ENCODE measurements at places on chromosomes 5 and 9.

DNA sequence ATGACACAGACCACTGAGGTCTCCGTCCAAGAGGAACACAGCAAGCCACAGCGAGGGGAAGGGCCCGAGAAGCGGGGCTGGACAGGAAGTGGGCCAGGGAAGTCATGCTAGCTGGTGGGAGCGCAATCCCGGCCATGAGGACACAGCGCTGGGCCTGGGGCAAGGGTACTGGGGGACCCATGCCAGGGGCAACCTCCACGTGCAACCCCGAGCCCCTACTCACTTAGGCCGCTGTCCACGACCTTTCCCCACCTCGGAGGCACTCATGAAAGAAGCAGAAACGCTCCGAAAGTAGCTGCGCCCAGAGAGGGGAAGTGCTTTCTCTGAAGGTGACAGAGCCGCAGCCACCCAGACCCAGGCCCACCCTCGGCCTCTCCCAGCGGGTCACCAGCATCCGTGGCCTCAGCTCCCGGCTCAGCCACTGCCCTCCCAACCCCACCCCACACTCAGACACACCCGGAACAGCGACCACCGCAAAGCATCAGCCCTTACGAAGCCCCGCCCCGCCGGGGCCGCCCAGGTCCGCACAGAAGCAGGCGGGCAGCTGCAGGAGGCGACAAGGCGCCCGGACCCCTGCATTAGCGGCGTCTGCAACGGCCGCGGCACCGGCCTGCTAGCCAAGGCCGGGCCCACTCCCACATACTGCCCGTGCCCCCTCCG lies 782 bp downstream of the BICD2 start:
- DNase-seq = no peak

- no peak for DNase-seq
Observed at GRCh38 chr5:172721455-172722326, 49.3 kb downstream of the DUSP1 start.

DNA sequence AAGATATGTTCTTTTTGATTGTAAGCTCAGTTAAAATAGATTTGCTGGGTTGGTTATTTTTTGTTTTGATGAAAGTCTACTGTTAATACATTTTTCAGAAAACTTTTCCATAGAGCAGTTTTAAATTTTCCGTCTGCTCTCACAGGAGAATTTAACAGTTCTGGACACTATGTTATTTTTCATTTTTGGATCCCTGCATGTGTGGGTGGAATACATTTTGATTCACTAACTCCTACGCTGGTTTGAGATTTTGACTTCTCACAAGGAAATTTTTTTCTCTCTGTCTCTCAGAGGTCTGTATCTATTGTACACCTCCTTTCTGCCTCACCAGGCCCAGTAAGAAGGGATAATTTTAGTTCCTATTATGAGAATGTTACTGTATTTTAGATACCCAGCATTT lies 502.4 kb downstream of the CDH10 start:
- DNase-seq = no peak

DNA sequence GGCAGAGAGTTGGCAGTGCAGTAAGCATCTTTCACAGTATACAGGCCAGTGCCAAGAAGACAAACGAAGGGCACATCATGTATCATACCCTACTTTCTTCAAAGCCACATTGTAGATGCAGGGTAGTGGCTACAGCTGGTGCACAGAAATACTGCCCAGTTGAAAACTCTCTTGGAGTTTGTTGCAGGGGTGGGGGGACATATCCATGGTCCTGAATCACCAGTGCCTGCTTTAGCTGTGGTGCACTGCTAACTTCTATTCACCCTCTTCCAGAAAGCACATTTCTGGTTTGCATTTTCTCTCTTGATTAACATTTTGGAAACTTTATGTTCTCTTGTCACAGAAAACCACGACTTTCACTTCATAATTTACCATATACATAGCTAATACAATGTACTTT lies 196.6 kb downstream of the PAPPA start:
- DNase-seq = no peak

DNA sequence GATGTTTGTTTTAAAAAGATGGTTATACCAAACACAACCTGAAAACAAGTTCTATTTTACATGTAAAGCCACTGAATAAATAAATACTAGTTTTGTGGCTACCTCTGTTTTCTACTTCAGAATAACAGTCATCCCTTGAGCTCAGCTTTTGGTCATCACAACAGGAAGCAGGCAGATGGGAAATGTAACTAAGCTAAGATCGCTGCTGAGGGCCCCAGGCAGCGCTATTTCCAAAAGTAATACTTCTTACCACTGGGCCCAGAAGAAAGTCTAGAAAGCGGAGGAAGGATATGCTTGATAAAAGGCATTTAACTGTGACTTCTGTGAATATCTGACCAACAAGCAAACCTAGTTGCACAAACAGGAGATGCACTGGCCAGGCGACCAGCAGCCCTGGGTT lies 61.4 kb downstream of the SERINC5 start:
- no peak for DNase-seq

DNA sequence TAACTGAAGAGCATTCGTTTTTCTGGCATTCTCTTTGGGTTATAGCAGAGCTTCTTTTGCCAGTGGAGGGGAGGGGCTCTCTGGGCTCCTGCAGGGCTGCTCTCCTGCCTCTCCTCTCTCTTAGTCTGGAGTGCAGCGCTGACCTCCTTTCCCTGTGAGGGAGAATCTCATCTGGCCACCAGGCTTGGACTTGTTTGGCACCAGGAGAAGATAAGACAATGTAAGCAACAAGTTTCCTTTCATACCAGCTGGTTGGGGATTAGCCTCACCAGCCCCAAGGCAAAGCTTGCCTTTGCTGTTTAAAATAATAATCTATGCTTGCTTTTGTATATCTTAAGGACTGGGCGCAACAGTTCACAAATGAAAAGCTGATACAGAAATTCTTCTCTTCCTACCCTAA lies 196.4 kb downstream of the TLE4 start:
- no peak for DNase-seq

GRCh38 chr5:77761606-77762005 lies 14.5 kb downstream of the TBCA start:
- DNase-seq = no peak

GRCh38 chr9:96071076-96071814 lies 195.8 kb downstream of the ERCC6L2 start:
- no peak for DNase-seq

GRCh38 chr5:147400126-147400809 lies 109.6 kb downstream of the DPYSL3 start:
- DNase-seq = no peak

DNA sequence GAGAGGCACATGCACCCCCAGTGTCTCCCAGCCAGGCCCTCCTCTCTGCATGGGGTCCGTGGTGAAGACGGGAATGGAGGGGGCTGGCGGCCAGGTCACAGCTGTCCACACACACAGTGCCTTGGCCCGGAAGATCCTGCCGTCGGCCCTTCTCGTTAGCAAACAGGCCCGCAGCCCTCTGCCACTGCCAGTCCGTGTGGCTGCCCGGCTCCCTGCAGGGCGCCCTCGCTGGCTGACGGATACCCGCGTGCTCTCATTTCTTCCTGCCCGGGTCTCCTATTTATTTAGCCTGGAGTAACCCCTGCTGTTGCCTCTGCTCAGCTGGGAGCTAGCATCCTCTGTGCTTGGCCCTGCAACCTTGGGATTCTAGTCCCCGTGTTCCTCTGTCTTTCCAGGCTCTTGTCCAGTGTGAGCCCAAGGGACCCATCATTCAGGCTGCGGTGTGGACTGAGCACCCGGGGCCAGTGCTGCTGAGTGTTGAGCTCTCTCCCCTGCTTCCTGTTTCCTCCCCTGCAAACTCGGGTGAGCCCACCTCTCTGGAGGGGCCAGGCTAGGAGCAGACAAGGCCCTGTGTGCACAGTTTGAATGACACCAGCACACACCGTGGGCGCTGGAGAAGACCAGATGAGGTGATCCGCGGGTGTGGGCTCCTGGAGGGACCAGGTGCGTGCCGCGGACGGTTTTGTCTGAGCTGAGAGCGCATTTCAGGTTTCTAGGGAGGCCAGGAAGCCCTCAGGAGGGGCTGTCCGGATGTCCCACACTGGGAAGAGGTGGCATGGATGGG lies 14.6 kb upstream of the RNU6ATAC start:
- no peak for DNase-seq

- no peak for DNase-seq
Observed at GRCh38 chr9:136560586-136560985, 14.7 kb upstream of the NOTCH1 start.

GRCh38 chr9:18063856-18064390 lies 410.0 kb upstream of the ADAMTSL1 start:
- DNase-seq = no peak

DNA sequence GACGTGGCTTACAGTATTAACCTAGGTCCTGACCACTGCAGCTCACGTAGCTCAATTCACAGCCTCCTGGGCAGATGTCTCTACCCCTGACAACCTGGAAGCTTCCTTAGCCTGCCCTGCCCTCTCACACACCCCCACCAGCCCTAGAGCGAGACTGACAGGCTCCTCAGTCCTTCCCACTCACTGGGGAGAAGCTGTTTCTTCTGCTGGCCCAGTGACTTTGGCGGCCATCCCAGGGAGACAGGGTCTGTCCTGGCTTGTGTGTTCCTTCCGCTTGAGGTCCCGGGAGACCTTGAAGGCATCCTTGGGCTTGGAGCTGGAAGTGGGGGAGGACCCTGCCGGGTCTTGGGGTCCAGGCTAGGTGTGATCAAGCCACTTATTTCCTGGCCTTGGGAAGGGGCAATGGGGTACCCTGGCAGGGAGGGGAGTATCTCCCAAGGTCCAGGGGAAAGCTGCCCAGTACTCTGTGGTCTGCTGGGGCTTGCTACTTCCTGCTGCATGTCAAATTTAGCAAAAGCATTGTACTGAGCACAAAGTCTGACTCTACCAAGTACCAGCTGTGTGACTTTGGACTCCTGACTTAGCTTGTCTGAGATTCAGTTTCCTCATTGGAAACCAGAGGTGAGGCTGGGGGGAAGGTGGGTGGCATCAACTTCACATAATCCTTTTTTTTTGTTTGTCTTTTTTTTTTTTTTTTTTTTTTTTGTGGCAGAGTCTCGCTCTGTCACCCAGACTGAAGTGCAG lies 1.9 kb downstream of the MIGA2 start:
- DNase-seq = peak; percentile 18

- no peak for DNase-seq
Observed at GRCh38 chr5:28523416-28523815, 1485.0 kb upstream of the CDH9 start.

DNA sequence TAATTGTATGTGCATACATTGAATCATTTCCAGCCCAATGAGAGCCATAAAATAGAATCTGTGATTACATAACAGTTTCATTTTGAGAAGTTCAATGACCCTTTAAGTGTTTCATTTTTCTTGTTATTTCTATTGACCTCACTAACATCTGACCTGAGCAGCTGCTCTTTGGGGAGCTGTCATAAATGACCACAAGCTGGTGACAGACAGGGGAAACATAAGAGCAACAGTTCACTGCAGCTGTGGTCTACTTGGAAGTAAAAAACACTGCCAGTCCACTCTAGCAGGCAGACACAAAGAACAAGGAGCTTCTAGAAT lies 265.4 kb downstream of the DTWD2 start:
- DNase-seq = no peak

- DNase-seq = no peak
Observed at GRCh38 chr9:129351058-129351641, 173.1 kb upstream of the IER5L start.

DNA sequence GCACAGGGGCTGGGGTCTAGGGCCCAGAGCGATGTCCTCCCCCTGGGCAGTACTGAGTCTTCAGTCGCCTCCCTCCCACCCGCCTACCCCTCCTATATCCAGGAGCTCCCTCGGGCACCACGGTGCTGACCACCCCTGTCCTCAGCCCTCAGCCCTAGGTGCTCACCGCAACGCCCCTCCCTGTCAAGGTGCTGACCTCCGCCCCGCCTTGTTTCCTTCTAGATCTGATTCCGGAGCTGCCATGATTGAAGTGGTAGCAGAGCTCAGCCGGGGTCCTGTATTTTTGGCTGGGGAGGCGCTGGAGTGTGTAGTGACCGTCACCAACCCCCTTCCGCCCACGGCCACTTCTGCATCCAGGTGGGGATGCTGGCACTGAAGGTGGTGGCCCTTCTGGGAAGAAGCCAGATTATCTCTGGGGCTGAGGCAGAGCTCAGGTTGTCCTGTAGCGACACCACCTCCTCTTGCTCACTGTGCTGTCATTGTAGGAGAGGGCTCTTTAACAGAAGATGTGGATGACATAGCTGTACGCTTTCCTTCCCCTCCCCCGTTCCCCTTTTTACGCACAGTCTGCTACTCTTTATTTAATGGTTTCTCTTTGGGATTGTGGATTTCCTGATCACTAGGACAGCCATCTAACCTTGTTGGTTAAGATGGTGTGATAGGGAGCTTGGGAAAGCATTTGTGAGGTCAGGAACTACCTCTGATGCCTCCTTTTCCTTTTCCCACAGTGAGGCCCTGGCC lies 598 bp downstream of the RGP1 start:
- peak; percentile 25 for DNase-seq

DNA sequence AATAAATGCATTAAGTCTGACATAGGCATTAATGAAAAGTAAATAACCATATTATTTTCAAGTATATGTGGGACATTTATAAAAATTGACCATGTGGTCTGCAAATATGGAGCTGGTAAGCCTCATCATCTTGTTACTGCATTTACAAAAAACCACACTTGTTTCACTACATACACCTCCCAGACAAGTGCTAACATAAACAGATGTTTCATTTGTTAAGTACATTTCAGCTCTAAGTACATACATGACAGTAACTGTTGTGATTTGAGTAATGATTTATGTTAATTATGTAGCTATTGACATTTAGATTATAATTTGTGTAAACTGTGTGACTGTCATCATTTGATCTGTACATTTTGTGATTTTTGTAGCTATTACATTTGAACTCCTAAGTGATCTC lies 13.9 kb downstream of the IDNK start:
- no peak for DNase-seq

GRCh38 chr9:82677086-82677485 lies 385.9 kb downstream of the RASEF start:
- DNase-seq = no peak

- DNase-seq = no peak
Observed at GRCh38 chr9:126342621-126343031, 16.0 kb downstream of the MVB12B start.

DNA sequence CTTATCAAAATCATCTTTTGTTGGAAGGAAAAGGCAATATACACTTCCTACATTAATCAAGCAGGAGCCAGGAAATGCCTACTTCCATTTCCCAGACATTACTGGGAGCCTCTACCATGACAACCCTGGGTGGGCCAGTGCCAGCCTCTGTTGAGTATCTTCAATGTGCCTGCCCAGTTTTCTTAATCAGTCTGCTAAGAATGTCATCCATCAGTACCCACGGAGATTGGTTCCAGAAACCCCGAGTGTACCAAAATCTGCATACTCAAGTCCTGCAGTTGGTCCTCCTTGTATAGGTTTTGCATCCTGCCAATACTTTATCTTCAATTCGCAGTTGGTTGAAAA lies 82.4 kb downstream of the MARCHF3 start:
- DNase-seq = no peak

DNA sequence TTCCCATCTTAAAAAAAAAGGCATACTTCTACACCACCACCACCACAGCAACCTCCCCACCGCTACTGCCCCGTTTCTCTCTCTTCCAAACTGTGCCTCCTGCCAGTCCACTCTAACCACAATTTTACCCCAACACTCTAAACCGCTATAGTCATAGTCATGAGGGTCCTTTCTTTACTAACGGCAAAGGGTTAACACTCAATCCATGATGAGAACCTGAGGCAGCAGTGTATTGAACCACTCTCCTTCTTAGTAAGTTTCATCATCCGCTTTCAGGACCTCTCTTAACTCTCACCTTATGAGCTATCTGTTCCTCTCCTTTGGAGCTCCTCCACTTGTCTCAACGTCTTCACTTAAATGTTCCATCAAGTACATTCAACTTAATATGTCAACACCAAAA lies 34.0 kb downstream of the IDNK start:
- no peak for DNase-seq
